ENCODE measurements at places on chromosomes 7 and 10.

- no peak for DNase-seq
Observed at GRCh38 chr10:127774766-127775559, 38.0 kb downstream of the FOXI2 start.

- DNase-seq = no peak
Observed at GRCh38 chr10:86048973-86049372, 317.6 kb downstream of the GRID1 start.

GRCh38 chr10:89946106-89946505, 244.7 kb downstream of the KIF20B start:
- no peak for DNase-seq

DNA sequence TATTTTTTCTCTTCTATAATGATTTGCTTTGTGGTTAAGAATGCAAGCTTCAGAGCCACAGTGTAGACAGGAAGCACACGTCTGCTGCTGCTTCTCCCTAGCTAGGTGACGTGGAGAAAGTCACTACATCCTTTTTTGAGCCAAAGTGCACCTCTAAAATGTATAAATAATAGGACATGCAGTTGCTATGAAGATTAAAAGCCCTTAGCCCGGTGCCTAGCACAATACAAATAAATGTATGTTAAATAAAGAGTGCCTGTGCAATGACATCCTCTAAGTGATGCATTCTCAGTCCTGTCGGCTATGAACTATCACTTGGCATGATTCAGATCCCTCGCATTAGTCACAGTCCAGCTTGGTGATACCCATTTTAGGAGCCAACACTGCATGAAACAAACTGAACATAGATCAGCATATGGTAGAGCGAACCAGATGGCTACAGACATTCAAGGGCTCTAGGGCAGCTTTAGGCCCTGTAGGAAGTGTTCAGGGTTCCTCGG, 4.8 kb upstream of the TRDMT1 start:
- DNase-seq = no peak

- no peak for DNase-seq
Observed at GRCh38 chr10:115558252-115558651, 465.1 kb downstream of the ATRNL1 start.

DNA sequence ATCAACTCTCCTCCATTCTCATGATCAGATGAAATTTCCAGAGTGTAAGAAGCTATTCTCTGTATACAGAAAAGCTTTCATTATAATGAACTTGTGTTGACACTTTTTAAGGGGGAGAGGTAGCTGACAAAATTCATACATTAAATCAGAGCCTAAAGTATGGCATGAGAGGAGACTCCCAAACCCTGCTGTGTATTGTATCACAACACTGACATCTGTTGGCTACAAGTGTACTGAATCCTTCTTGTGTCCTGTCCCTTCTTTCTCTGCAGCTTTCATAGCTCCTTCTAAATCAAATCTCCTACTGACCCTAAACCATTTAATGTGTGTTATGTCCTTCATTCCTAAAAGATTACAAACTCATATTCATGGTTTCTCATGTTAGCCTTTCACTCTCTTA, 70.9 kb downstream of the GCC1 start:
- no peak for DNase-seq

DNA sequence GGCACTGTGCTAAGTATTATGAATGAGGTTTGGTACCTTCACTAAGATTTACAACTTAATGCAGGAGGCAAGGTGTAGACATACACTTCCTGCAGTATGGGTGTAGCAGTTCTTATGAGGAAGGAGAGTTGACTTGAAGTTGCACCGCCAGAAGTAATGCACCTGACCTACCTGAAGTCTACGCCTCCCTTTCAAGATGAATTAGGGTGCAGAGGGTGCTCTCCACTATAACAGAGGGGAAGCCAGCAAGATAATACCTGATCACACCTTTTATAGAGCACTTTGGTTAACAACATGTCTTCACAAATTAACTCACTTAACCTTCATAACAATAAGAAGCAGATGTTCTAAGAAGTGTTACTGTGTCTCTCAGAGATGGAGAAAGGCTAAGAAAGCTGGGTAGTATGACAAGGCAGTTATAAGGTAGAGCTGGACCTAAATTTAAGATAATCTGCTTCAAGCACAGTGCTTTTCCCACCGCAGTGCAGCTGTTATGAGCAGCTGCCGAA, 552 bp upstream of the RAB18 start:
- DNase-seq = no peak

GRCh38 chr7:74544706-74545469, 91.2 kb downstream of the GTF2IRD1 start:
- peak; percentile 57 for DNase-seq

DNA sequence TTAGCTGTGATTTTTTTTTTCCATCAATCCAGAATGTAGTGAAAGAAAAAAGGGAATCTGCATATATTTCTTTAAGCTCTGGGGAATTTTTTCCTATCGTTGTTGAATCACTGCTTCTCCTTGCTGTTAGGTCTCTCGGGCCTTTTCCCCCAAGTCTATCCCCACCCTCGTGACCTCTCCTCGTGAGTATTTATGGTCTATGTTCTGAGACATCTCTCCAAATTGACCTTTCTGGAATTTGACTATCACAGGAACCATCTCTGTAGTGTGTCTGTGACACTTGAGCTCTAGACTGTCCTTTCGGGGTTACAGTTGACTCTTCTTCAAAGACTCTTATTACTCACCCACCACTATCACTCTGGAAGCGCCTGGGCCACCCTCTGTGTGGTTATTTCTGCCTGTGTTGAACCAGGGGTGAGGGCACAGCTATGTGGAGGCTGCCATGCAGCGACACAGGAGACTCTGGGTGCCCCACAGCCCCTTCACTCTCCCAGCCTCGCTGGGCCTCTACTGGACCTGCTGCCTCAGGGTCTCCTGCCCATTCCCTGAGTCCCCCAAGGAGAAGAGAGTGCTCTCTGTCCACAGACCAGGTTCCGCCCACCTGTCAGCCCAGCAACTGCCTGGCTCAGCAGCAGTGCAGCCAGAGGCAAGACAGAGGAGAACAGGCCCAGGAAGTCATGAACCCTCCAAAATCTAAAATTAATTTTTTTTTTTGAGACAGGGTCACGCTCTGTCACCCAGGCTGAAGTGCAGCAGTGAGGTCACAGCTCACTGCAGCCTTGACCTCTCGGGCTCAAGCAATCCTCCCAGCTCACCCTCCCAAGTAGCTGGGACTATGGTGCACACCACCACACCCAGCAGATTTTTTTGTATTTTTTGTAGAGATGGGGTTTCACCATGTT, 45.7 kb upstream of the PTPRN2 start:
- no peak for DNase-seq

DNA sequence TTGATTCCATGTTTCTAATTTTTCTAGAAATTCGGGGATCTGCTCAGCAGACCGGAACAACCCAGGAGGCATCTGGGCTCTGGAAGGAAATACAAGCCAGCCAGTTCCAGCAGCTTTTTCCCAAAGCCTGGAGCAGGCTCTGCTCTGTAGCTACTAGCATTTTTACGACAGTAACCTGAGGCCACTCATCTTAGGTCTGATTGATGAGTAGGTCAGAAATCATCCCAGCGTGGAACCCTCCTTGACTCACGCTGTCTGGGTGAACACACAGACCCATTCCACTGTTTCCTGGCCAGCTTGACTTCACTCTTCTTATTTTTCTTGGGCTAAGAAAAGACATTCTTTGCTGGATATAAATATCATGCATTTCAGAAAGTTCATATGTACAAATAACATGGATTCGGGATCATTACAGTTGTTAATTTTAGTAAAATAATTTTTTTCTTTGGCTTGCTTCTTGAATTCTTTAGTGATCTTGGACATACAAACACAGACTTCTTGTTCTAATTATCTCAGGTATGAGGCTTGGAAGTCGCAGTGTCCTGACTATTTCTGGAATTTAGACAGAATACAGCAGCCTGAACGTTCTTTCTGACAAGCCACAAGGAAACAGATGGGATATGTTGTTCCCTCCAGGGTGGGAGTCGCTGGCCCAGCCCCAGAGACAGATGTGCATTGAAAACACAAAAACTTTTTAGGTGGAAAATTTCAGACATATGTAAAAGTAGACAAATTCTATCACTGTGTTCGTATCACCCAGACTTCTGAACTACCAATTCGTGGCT, 54.6 kb upstream of the PITRM1 start:
- no peak for DNase-seq

- DNase-seq = peak; percentile 74
Observed at GRCh38 chr7:30445770-30446169, 32.8 kb downstream of the NOD1 start.

DNA sequence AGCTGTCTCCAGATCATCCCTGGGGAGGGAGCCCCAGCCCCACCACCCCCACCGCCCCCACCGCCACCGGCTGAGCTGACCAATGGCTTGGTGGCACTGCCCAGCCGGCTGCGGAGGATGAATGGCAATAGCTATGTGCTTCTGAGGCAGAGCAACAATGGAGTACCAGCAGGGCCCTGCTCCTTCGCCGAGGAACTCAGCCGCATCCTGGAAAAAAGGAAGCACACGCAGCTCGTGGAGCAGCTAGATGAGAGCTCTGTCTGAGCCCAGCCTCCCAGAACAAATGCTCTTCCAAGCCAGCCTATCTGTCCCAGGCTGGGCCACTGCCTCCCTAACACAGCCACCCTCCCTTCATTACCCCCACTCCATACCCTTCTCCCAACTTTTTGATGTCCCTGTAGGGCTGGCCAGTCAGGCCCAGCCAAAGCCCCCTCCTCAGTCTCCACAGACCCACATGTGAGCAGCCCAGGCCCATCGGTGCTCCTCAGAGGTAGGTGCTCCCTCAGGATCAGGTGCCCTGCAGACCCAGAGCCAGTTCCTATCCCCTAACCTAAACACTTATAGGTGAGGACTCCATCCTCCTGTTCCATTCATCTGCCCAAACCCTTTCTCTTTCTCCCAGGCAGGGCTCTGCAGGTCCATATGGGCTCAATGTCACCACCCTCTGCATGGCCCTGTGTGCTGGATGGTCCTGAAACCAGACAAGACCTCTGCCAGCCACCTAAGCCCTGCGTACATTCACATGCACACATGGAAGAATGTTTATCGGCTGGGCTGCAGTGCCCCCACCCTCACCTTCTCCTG, 3.2 kb downstream of the MRPL43 start:
- no peak for DNase-seq

GRCh38 chr10:58588673-58589265, 76.1 kb downstream of the BICC1 start:
- no peak for DNase-seq

DNA sequence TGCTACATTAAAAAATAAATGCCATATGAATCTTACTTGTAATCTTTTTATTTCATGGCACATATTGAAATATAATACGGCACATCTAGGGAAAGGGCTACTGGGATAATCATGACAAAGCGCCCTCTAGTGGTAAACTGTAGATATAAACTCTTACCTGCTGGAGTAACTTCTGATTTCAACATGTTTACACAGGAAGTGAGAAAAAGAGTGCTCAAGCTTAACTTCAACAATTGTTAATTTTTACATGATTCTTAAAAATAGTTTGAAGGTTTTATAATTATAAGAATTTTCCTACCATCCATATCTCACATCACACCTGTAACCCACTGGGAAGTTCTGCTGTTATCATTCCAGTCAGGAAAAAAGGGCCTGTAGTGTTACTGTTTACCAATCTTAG, 2.0 kb upstream of the HEPACAM2 start:
- no peak for DNase-seq

- DNase-seq = no peak
Observed at GRCh38 chr10:101766753-101767599, 8.9 kb downstream of the FGF8 start.

GRCh38 chr7:153682628-153683027, 369.6 kb upstream of the DPP6 start:
- no peak for DNase-seq

DNA sequence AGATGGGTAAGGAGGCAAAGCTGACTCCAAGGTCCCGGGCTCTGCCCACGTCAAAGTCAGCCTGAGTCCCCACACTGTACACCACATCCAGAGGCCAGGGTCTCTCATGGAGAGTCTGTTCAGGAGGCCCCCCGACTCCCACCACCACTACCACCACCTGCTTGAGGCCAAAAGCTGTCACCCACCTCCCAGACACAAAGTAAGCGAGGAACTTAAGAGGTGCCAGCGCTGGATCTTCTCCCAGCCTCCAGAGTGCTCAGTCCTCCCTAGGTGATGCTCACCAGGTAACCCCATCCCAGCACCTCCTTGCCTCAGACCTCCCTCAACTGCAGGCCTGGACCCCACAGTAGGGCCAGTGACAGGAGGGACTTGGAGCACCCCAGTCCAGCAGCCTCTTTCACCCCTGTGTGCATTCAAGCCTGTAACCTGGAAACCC, 520 bp downstream of the NPC1L1 start:
- DNase-seq = no peak

DNA sequence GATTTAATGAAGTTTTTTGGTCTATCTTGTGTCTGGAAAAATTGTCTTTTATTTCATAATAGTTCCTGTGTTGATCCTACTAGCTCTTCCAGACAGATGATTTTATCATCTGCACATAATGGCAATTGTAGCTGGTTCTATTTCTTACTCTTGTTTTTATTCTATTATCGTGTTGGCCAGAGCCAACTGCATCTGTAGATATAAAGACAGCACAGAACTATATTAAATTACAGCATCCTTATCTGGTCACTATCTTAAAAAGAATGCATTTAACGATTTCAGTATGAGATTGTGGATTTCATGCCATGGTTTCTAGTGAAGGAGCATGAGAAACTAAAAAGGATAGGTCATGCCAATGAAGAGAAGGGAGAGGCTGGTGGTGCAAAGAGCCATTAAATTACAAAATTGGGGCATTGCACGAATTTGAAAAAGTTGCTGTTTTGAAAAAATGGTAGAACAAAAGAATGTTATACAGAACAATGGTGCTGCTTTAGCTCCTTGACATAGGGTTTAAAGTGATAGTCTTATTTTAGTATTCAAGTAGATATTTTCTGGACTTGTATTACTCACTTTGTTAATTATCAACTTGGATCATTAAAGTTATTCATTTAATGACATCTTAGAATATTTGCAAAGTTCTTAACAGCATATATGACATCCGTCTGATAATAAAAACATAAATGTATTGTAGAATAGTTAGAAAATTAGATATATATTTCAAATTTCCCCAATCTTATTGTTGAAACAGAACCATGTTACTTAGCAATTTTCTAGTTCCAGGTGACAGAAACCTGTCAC, 1250.3 kb downstream of the REEP3 start:
- DNase-seq = no peak

DNA sequence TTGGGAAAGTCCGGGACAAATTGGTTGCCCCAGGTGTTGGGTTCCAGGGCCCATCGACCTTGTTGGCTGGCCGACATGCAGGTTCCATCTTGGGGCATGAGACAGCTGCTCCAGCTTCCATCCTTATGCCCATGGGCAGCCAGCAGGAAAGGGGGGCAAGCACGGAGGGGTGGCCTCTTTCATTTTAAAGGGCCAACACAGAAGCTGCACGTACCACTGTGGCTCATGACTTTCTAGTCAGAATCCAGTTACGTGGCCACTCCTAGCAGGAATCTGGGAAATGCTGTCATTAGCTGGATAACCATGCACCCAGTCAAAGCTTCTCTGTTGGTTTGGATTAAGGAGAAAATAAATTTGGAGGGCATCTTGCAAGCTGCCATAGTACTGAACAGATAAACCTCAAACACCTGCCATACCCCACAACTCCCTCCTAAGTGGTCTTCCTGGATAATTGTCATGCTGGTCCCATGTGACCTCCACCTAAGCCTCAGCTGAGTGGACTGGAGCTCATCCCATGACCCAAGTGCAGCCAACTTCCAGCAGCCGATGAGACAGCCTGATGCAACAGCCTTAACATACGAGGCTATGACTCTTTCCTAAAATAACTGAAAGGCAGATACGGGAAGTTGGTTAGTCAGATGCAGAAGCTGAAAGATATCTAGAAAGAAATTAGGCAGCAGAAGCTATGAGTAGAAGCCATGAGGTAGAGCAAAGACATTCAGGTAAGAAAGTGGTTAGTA, 21.4 kb upstream of the GSDME start:
- DNase-seq = no peak

- DNase-seq = no peak
Observed at GRCh38 chr7:43041105-43041504, 71.3 kb upstream of the HECW1 start.
